ENCODE measurements at places on chromosomes 6 and 20.

GRCh38 chr6:87210979-87211378, 55.6 kb downstream of the ZNF292 start:
- DNase-seq: no peak

GRCh38 chr20:20000211-20000968, 16.8 kb upstream of the NAA20 start:
- DNase-seq: no peak

DNA sequence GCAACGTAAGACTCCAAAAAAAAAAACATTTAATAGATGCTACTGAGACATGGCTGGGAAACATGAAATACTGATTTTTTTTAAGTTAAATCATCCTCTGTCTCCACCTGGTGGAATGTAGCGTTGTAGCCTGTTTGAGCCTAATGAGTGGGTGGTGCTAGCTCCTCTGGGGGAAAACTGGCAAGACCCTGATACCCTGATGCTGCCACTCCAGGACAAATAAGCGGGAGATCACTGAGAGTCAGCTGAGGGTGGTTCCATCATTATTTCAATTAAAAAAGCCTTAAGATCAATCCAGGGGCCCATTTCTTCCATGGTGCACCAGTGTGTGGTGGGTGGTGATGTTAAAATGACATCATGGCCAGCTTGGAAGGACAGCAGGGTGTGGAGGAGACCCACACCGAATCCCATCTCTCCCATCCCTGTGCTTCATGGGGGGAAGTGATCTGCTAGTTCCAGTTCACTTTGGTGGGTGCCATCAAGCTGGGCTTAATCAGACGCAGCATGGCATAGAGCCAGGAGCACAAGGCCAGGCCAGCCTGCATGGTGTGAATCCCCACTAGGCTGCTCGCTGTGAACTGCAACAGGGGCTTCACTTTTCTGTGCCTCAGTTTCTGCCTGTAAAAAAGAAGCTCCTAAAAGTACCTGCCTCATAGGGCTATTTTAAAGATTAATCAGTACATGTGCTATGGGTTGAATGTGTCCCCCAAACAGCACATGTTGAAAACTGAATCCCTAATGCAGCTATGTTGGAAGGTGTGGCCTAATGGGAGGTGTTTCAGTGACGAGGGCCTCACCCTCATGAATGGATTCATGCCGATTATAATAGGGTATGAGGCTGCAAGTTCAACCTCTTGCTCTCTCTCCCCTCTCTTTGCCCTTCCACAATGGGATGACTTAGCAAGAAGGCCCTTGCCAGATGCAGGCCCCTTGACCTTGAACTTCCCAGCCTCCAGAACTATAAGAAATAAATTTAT, 13.0 kb upstream of the MRPS10 start:
- no peak for DNase-seq

DNA sequence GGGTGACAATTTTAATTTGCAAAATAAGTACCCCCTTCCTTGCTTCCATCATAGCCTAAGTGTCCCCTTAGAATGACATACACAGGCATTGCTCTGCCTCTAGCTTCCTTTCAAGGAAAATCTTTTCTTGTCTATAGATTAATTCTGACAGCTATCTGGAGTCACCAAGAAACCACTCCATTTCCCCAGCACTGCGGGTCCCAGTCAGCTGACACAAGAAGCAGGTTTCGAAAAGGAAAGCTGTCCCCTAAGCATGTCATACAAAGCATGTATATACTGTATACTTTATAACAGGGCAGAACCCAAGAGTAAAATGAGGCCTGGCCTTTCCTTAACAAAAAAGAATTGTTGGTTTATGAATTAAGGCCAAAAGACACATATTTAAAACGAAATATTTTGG, 273.5 kb downstream of the BTBD9 start:
- DNase-seq: no peak

DNA sequence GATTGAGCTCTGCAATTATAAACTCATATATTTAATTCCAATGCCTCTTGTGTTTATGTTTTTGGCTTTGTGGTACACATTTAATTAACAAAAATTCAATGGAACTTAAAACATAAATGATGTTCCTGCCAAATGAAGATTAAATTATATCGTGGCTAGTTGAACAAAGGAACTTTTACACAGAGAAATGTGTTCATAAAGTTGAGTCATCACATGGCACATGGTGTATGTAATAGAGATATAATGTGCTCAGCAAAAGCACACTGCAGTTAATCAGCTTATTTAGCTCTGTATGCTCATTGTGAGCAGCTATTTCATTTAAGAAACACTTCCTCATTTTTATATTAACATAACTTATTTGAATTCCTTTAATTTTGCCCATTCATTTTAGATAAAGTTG, 1295.6 kb upstream of the CITED2 start:
- no peak for DNase-seq

- DNase-seq: no peak
These were observed 51.2 kb downstream of the GRIK2 start for GRCh38 chr6:101444717-101445116.

- DNase-seq: no peak
These were observed 41.7 kb downstream of the SLC16A10 start for GRCh38 chr6:111129013-111129412.

- no peak for DNase-seq
These were observed 125.9 kb downstream of the CDK19 start for GRCh38 chr6:110689275-110689935.

DNA sequence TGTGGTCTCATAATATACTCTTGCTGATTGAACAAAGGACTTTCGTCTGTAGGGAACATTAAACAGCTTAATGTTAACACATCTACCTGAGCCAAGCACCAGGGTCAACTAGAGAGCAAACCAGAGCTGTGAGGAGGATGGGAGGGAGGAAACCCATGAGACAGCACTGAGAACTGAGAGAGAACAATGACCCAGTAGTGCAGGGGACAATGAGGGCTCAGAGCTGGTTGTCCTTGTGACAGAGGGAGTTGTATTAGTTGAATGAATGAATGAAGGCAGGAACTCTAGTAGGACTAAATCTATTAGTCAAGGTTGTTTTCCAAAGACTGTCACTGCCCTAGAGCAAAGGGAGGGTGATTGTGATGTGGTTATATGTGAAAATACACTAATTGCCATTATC, 28.2 kb upstream of the GSTA4 start:
- no peak for DNase-seq

GRCh38 chr20:39045676-39046075, 83.5 kb downstream of the DHX35 start:
- DNase-seq: no peak

- DNase-seq: peak; percentile 34
These were observed 488 bp upstream of the PTK6 start for GRCh38 chr20:63537525-63538203.

DNA sequence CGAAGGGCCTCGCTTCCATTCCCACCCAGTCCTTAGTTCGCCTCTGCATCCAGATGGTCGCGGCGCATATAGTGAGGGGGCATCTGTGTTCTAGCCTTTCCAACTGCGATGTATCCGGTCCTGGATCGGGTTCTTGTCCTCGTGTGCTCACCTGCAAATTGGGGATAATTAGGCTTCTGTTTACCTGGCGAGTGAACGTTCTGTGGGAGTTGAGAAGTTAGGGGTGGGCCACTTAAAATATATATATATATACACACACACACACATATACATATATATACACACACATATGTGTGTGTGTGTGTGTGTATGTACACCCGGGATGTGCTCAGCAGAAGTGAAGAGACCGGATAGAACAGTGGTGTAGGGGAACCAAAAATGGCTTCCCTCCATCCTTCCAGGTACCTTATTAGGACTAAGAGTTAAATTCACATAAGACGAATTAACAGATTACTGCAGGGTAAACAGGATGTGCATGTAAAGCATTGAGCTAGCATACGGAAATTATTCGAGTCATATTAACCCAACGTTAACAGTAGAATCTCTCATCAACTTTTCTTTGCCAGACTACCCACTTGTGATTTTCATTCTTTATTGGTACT, 537 bp downstream of the CSTF1 start:
- no peak for DNase-seq

GRCh38 chr20:57837208-57838035, 127.6 kb upstream of the PMEPA1 start:
- DNase-seq: no peak

GRCh38 chr6:53744321-53744720, 50.5 kb upstream of the LRRC1 start:
- DNase-seq: no peak

- no peak for DNase-seq
These were observed 155.2 kb downstream of the TTLL2 start for GRCh38 chr6:167479901-167480648.

- DNase-seq: no peak
These were observed 36.8 kb upstream of the RGS17 start for GRCh38 chr6:153167907-153168306.

DNA sequence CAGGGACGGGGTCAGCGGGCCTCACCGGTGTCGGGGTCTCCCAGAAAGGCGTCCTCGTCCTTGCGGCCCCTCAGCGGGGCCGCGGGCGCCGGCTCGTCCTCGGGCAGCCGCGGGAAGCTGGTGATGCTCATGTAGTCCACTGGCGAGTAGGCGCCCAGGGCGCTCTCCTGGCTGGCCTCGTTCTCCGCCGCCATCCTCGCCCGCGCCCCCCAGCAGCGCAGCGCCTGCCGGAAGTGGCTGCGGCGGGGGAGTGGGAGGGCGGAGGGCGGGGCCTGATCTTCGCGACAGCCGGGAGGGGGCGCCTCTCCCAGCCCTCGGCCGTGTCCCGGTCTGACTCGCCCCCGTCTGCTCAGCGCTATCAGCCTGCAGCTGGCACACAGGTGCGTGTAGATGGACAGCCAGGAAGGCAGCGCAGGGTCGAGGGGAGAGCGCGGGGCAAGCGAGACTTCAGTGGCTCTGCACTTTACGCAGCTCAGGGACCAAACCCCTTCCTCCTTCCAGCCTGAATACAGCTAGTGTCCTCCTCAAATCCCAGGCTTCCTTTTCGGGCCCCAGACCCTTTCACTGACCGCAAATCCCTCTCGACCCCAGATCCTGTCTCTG, at the start of gene GGT7:
TSS of gene GGT7 (minus strand) at position 235 of the 603 bp plus-strand sequence. CDS start at position 194, 41 bp downstream.
- no peak for DNase-seq

- DNase-seq: no peak
These were observed 72.5 kb downstream of the DZANK1 start for GRCh38 chr20:18394363-18394762.

DNA sequence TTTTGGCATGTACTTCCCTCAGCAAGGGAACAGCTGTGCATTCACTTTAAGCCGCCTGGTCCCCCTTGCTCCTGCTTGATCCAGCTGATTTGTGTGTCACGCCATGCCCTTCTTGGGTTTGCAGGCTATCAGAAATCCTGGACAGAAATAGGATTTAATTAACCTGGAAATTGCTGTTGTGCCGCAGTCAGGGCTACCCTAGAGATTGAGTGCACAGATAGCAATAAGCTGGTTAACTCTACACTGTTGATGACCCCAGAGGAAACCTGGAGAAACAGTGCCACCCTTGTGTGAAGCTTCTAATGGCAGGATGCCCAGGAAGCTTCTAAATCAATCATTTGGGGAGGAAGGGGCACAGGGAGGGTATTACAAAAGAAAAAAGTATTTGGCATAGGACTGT, 199.0 kb downstream of the JARID2 start:
- DNase-seq: no peak

DNA sequence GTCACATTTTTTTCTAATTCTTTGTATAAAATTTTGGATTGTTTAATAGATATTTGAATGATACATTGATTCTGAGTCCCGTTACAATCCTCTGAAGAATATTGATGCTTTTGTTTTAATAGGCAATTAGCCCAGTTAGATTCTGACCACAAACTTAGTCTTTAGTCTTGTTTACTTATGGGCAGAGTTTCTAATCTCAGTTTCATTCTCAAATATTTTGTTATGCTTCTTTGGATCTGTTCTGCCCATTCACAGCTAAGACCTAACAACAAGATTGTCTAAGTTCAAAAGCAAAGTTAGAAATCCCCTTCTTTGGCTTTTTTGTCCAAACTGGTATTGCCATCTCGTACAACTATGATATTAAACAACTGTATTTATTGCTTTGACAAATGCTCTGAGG, 58.0 kb downstream of the TBXT start:
- no peak for DNase-seq

- no peak for DNase-seq
These were observed 24.2 kb upstream of the PPP1R14C start for GRCh38 chr6:150118627-150119026.

- no peak for DNase-seq
These were observed 72.5 kb downstream of the ITCH start for GRCh38 chr20:34435589-34435988.

DNA sequence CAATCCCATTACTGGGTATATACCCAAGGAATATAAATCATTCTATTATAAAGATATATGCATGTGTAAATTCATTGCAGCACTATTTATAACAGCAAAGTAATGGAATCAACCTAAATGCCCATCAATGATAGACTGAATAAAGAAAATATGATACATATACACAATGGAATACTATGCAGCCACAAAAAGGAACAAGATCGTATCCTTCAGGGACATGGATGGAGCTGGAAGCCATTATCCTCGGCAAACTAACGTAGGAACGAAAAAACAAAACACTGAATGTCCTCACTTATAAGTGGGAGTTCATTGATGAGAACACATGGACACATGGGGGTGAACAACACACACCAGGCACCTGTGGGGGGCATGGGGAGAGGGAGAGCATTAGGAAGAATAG, 156.7 kb downstream of the RNGTT start:
- DNase-seq: no peak

- no peak for DNase-seq
These were observed 46.0 kb downstream of the DLL1 start for GRCh38 chr6:170244721-170245474.

GRCh38 chr6:90097356-90097755, 199.3 kb downstream of the BACH2 start:
- DNase-seq: no peak

GRCh38 chr6:116355796-116356195, 15.0 kb upstream of the DSE start:
- DNase-seq: no peak

- DNase-seq: no peak
These were observed 18.1 kb downstream of the STXBP5 start for GRCh38 chr6:147222160-147222838.

DNA sequence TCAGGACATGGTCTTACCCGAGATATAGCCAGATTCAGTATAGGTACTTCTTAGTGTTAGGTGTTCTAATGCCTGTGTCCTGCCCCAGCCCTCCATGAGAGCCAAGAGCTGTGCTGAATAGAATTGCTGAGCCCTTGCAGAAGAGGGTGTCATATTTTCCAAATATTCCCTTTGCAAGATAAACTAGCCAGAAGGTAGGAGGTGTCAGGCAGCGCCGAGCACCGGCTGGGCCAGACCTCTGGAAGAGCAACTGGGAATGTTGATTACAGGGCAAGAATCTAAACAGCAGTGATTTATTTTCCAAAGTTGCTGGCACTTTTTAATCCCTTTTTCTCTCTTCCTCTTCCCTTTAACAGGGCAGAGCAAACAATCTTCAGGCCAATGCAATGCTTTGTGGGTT, 37.1 kb upstream of the EZR start:
- DNase-seq: no peak

- peak; percentile 62 for DNase-seq
These were observed 815.5 kb upstream of the SLC35B3 start for GRCh38 chr6:9250852-9251251.

DNA sequence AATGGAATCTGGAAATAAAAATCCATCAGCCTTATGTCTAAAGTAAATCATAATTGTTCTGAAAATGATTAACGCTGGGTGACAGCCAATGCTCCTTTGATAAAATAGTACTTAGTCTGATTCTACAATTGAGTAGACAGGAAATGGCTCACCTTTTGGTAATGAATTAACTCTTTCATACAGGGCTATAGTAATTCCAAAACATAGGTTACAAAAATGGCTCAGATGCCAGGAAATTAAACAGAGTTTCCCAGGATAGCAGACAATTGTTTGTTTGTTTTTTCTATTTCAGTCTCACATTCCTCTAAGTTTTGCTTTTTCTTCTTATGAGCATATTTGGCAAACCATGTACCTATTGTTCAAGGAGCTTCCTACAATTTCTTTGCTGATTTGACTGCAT, 257.2 kb upstream of the EPHA7 start:
- no peak for DNase-seq
